ENCODE measurements at places on chromosomes 4 and X.

DNA sequence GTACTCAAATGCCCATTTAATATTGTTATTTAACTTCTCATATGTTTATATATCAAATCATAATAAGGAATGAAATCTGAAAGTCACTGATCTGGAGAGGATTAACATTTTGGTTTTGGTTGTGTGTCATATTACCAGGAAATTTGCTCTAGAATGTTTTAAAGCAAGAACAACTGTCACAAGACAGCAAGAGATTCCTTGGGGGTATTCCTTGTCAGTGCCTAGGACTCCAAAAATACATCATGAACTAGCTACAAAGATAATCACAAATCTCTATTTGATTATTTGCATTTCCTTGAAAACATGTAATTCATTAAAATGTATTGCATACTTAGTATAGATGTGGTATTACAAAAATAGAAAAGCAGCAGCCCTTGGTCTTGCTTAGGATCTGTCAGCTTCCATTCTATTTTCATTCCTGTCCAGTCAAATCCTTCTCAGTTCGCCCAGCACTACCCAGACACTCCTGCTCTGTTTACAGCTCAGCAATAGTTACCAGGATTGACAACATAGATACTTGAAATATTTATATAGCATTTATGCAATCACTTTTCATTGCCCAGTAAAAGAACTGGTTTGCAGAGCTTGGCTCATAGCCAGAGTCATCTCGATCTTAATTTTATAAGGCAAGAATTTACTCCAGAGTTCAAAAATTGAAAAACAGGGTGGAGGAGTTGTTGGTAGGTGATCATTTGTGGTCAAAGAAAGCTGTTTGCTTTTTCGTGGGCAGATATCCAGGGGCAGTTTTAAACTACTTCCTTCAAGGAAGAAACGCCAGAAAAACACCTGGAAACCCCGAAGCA is 9.2 kb upstream of the BMP3 start:
- peak; percentile 94 for DNase-seq

GRCh38 chr4:5928274-5928673 is 35.4 kb upstream of the CRMP1 start:
- no peak for DNase-seq

GRCh38 chr4:52096048-52096447 is 44.9 kb downstream of the SPATA18 start:
- DNase-seq = peak; percentile 78

- DNase-seq = no peak
Measured at GRCh38 chr4:86530183-86530582, 63.9 kb upstream of the PTPN13 start.

GRCh38 chr4:125355791-125356190 is 41.0 kb downstream of the FAT4 start:
- no peak for DNase-seq

DNA sequence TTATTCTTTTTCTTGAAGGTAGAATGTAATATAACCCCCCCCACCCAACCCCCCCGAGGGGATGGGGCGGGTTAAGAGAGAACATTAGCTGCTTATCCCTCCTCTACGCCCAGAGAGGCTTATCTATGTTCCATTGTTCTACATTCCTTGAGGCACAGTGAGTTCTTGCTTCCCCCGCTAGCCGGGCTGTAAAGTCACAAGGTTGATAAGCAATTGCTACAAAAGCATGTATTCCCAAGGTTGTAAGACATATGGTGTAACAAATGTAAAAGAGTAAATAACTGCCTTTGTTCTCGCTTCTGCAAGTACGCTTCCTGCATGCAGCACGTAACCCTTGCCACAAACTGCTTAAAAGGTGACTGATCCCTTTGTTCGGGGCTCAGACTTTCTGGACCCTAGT is 8.2 kb downstream of the DCAF8L2 start:
- DNase-seq = no peak

DNA sequence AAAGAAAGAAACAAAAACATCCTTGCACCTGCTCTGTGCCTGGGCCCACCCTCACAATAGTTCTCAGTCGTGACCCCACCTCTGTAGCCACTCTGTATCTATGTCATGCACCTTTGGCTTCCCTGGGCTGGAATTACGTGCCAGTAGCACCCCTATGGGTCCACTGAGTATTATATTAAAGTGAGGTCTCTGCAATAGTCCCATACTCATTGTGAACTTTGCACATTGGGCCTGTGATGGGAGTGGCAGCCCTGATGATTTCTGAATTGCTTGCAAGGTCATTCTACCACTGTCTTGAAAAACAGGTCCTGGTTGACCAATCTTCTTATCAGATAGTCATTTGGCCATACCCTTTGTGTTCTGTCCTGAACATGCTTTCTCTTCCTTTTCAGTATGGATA is 1012.1 kb downstream of the RAB28 start:
- DNase-seq = no peak

- no peak for DNase-seq
Measured at GRCh38 chr4:144595681-144596080, 50.3 kb upstream of the HHIP start.

- peak; percentile 84 for DNase-seq
Measured at GRCh38 chrX:107731831-107732502, 43.6 kb downstream of the TSC22D3 start.

DNA sequence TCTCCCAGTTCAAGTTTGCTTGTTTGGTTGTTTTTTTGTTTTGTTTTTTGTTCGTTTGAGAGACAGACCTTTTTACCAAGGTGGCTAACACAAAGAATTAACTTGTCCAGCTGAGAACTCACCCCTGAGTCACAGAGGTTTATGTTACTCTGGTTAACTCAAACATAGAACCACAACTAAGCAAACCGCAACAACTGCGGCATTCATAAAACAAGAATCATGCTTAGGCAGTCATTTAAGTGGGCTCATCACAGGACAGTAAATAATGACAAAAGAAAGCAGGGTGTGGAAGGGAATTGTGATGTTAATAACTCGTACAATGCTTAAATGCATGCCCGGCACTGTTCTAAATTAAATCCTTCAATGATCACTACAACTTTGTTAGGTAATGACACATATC is 24.7 kb upstream of the IL13RA1 start:
- peak; percentile 87 for DNase-seq

- DNase-seq = peak; percentile 29
Measured at GRCh38 chr4:168744021-168744420, 247.2 kb downstream of the PALLD start.

- DNase-seq = no peak
Measured at GRCh38 chr4:187999406-187999932, 3.9 kb downstream of the ZFP42 start.

DNA sequence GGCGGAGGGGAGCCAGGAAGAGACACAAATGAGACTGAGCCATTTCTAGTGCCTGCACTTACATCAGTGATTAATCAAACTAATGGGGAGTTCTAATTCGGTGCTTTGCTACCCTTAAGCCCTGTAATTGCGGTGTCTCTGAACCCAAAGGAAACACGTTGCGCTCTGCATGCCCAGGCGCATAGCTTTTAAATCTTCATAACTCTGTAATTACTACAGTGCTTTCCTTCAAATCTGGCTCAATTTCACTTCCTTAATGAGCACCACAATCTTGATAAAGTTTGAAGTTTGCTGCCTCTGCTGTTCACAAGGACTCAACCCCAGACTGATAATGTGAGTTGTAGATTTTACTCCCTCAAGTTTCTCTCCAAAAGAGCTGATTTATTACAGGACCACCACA is 5.7 kb upstream of the NHS start:
- DNase-seq = no peak

- DNase-seq = no peak
Measured at GRCh38 chr4:105106426-105106825, 40.2 kb upstream of the TET2 start.

DNA sequence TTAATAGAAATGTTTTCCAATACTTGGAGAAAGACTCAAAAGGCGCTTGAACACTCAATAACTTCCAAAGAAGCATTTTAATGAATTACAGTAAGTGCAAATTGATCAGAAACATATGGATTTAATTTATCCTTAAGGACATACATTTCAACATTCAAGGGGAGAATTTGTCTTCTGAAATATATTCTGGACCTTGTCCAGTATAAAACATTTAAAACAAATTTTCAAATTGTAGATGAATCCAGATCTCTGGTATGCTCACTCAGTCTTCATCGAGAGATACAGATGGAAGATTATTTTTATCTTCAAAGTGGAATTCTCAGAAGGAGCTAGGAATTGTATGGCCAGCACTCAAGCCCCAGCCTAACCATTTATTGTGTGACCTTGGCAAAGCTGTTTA is 310.4 kb downstream of the ZNF674 start:
- no peak for DNase-seq

GRCh38 chr4:162282684-162283083 is 118.9 kb upstream of the FSTL5 start:
- no peak for DNase-seq

DNA sequence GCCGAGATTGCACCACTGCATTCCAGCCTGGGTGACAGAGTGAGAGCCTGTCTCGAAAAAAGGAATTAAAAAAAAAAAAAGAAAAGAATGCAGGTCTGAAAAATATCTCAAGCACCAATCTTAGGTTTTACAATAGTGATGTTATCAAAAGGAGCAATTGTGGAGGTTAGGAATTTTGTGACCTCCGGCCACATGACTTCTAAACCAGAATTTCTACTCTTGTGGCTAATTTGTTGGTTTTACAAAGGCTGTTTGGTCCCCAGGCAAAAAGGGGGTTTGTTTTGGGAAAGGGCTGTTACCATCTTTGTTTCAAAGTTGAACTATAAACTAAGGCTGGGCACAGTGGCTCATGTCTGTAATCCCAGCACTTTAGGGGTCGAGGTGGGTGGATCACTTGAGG is 15.4 kb upstream of the ZNF41 start:
- DNase-seq = peak; percentile 64

DNA sequence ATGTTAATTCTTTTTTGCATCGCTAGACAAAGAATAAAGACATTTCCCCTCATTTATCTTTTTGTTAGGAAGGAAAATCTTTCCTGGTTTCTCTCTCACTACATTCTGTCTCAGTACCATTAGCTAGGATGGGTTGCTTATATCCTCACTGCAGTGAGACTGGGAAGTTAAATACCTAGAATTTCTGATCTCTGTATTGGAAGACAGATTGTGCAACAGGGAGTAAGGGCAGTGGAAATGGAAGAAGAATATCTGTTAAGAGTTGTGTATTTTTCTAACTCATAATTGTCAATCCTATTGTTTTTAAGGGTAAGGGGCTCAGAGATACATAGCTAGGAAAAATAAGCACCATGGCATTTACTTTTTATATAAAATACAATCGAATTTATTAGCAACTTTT is 19.6 kb downstream of the PTPN13 start:
- no peak for DNase-seq

- DNase-seq = no peak
Measured at GRCh38 chr4:8736090-8736825, 135.4 kb downstream of the HMX1 start.

DNA sequence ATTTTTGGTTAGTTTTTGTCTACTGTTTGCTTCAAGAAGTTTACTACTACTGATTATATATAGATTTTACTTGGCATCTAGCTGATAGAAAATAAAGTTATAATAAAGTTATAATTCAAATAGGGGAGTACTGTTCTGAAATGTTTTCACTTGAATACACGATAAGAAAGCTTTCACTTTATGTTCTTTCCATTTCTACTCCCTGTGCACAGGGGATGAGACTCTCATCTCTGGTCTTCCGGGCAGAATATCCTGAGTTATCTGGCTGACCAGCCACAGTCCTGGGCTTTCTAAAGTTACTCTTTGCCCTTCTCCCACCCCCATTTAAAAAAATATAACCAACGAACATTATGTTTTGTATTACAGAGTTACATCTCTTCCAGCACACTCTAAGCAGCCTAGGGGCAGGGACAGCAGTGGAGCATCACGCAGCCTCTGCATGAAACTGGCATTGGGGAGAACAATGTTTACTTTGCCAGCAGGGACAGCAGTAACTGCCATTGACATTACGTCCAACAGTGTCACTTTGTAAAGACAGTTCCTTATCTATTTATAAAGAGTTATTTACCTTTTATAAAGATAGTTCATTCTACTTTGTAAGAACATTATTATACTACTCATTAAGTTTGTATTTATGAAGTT is 64.3 kb downstream of the METTL14 start:
- no peak for DNase-seq

DNA sequence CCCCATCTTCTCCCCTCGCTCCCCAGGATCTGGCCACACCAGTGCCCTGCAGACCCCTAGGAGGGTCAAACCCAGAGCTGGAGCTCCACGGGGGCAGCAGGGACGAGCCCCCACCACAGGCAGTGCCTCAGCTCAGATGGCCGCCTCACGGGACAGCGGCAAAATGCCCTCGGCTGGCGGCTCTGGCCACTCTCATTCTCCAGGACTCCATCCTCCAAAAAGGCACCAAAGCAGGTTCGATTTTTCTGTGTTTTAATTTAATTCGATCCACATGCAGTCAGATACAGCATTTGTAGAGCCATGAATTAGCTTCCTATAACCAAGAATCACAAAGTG is 8.3 kb downstream of the FAM53A start:
- DNase-seq = no peak

GRCh38 chrX:132375941-132376340 is 112.9 kb downstream of the MBNL3 start:
- peak; percentile 29 for DNase-seq

DNA sequence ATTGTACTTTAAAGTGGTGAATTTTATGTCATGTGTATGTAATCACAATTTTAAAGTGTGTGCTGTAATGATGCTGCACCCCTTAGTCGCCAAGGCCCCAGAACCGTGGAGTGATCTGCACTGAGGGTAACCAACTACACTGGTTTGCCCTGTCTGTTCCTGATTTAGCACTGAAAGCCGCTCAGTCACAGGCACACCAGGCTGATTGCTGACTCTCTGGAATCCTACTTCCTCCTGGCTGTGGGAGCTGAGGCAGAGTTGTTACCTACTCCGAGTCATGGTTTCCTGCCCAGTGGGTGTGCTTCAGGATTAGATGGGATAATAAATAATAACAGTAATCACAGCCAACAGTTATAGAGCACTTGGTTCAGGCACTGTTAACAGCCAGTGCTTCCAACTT is 645.4 kb downstream of the BCOR start:
- no peak for DNase-seq

GRCh38 chr4:111434586-111434985 is 710.7 kb upstream of the FAM241A start:
- DNase-seq = peak; percentile 80

GRCh38 chr4:127832585-127832984 is 48.1 kb upstream of the PLK4 start:
- DNase-seq = no peak

DNA sequence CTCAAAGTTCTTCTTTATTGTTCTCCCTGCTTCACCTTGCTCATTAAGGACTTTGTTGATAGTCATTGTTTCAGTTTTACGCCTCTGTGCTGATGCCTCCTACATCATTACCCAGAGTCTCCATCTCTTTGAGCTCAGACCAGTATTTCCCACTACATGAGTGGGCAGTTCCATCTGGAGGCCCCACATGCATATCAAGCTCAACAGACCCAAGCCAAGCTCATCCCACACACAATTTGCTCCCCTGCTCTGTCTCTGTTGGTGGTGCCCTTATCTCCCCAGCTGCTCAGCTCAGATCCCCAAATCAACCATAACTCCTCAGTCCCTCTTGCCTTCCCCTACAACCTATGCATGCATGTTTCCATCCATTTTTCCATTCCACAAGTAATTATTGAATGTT is 85.1 kb upstream of the EFNB1 start:
- DNase-seq = no peak
